ENCODE measurements at places on chromosomes 1 and 21.

DNA sequence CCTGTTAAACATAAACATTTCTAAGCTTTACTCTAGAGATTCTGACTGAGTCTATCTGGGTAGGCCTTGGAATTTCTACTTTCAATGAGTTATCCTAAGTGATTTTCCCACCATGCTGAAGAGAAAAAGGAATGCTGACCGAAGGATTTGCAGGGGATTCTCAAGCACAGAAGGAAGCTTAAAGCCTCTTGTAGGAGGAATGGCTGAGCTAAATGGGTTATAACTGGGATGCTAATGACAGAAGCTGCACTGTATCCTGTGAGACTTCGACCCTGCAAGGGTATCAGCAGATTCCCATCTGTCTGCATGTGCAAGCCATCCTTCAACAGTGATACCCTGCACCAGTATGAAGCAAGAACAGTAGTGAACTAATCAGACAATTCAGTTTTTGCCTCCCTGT, 35.4 kb downstream of the SLC35D1 start:
- DNase-seq, result no peak

- no peak for DNase-seq
Observed at GRCh38 chr1:201466492-201466891, 2.5 kb downstream of the PHLDA3 start.

DNA sequence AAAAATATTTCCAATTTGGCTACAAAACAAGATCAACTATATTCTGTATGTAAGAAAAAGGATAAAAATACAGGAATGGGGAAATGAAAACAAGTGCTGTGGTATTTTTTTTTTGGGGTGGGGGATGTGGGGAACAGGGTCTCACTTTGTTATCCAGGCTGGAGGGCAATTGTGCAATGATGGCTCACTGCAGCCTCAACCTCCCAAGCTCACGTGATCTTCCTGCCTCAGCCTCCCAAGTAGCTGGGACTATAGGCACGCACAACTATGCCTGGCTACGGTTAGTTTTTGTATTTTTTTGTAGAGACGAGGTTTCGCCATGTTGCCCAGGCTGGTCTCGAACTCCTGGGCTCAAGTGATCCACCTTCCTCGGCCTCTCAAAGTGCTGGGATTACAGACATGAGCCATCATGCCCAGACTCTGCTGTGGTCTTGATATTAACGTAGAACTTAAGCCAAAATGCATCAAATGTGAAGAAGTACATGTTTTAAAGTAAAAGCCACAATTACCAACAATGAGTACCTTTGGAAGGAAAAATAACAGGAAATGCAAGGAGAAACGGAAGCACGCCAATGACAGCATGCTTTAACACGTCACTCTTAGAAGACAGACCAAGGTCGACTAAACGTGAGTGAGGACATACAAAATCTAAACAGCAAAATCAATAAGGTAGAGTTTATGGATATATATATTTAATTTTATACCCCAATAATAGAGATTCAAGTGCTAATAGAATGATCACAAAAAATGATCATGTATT, 8.8 kb upstream of the ABCB10 start:
- DNase-seq, result no peak

- DNase-seq, result no peak
Observed at GRCh38 chr1:24286246-24287010, 32.7 kb upstream of the GRHL3 start.

DNA sequence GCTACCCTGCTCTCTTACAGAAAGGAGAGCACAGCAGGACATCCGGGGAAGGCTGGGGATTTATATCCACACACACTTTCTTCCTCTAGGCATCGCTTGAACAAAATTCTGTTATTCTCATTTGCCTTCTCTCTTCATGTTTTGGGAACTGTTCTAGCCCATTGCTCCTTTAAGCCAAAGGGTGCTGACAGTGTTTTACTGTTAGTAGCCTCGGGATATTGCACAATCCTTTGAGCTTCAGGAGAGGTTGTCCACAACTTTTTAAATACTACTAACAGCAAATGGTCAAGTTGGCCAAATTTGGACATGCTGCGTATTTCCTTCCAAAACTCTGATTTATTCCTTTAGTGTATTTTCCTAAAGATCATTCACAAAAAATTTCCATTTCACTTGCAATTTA, 579.2 kb upstream of the RGS18 start:
- DNase-seq, result no peak

DNA sequence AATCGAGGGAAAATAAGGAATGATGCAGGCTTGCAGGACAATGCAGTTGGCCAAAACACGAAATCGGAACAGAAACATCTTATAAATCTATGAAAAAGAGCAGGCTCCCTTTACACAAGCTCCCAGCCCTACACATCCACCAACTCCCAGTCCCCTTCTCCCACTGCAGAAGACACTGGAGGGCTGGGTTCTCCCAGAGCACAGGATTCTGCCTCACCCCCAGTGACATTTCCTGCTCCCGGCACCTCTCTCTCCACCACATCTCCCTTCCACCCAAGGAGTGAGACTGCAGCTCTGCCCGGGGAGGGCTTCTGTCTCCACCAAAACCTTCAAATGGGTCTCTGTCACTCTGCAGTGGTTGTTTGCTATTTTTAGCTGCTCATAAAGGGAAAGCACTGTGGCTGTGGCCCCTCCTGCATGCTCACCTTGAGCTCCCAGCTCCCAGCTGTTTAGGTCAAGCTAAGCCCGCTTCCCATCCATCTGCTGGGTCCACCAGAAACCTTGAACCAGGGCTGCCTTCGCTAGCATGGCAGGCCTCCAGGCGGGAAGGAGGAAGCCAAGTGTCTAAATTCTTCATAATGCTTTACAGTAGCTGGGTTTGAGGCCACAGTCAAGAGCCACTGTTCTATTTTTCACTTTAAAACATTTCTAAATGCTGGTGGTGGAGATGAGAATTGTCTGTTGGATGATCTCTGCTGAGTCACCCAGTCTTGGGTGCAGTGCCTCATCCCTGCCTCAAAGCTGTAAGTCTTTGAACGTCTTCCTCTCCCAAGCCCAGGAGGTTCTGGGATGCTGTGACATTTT, 3.3 kb upstream of the C2CD2 start:
- no peak for DNase-seq

- DNase-seq, result peak; percentile 27
Observed at GRCh38 chr21:42145569-42146272, 73.2 kb upstream of the ABCG1 start.

DNA sequence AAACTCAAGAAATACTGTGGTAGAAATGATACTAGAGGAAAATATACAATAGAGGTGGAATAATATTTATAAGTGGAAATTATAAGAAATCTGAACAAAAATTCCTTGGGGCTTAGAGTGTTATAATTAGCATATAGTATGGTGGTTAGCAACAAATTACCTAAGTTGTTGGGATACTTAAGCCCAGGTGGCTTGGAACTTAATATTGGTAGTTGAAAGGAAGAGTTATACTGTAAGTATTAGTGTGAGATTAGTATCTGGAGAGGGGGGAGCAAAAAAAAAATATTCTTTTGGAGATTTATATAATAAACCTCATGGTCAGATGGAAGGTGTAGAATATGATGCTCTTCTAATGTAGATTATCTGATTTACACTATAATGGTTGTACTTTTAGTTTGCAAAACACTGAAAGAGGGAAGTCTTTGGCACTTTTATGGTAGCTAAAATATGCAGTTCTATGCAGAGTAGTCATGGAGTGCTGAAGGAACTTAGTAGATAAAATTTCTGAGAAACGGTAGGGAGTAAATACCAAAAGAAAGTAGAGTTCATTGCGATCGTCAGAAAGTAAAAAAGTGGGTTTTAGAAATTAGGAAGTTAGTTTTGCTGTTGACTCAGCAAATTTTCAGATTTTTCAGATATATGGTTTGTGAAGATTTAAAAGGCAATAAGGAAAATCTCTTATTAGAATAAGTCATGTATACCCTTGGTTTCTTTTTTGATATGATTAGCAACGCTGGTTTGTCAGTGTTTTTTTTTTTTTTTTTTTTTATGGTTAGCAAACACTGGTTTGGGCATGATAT, 45.7 kb downstream of the MTF2 start:
- no peak for DNase-seq

DNA sequence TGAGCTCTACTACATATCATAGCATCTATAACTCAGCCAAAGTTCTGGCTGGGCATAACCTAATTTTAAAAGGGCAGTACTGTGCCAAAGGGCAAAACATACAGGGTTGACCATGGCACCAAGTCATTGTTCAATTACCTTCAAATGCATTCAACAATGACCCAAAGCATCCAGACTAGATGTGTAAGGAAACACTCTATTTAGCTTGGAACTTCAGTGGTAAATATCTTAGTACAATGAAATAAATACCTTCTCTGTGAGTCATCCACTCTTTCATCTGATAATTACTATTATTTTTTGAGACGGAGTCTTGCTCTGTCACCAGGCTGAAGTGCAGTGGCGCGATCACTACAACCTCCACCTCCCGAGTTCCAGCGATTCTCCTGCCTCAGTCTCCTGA, 70.0 kb downstream of the NVL start:
- no peak for DNase-seq

GRCh38 chr1:202680586-202681352, 29.5 kb downstream of the SYT2 start:
- DNase-seq, result no peak

DNA sequence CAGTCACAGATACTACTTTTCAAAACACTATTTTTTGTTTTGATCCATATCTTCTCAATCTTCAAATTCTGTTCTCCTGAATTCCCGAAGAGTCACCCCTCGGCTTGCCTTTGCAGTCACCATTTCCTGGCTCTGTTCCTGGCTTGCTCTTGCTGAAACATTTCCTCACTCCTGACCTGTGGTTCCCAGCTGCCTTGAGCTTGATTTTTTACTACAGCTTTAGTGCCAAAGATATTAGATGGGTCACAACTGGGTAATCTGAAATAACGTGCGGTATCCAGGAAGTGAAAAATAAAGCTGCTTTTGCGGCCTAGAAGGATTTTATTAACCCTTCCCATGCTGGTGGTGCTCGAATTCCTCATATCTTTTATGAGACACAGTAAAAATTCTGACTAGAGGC, 318.8 kb downstream of the PCP4 start:
- no peak for DNase-seq

- no peak for DNase-seq
Observed at GRCh38 chr1:61914823-61915482, 172.7 kb downstream of the PATJ start.

DNA sequence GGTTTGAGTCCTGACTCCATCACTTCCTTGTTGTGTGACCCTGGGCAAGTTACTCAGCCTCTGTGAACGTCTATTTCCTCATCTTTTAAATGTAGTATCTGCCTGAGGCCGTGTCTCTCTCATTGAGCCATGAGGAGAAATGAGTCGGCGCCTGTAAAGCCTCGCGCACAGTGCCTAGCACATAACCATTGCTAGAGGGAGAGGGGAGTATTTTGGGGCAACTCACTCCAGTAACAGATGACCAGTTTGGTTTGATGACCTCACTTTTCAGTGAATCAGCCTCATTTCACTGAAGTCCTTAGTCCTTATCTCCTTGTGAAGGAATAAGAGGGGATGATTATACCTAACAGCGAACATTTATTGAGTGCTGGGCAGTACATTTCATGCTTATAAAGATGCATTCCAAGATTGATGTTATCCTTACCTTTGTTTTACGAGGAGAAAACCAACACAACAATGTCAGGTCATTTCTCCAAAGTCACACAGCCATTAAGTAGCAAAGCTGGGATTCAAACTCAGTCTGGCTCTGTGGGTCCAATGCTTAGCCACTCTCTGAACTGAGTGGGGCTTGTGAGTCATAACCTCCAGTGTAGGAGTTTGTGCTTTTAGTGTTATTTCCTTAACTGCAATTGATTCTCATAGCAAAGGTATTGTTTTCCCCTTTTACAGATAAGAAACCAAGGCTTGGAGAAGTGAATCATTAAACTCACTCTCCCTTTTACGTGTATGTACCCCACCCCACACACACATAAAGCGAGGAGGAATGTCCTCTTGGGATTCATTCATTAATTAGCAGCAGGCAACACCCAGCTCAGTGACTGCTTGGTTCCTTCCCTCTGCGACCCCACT, 25.9 kb downstream of the KCNC4 start:
- DNase-seq, result peak; percentile 35

DNA sequence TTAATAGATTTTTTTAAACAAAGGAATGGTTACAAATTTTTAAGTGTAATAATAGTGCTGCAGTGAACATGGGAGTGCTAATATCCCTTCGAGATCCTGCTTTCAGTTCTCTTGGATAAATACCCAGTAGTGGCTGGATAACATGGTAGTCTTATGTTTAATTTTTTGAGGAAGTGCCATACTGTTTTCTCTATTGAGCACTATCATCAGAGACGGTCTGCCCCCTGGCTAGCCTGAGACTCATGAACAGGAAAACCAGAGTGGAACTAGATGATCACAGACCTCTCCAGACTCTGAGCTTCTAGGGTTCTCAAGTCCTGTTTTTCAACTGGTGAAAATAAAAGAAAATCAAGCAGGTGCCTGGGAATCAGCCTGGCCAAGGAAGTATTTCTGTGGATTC, 97.3 kb upstream of the MARK1 start:
- no peak for DNase-seq

DNA sequence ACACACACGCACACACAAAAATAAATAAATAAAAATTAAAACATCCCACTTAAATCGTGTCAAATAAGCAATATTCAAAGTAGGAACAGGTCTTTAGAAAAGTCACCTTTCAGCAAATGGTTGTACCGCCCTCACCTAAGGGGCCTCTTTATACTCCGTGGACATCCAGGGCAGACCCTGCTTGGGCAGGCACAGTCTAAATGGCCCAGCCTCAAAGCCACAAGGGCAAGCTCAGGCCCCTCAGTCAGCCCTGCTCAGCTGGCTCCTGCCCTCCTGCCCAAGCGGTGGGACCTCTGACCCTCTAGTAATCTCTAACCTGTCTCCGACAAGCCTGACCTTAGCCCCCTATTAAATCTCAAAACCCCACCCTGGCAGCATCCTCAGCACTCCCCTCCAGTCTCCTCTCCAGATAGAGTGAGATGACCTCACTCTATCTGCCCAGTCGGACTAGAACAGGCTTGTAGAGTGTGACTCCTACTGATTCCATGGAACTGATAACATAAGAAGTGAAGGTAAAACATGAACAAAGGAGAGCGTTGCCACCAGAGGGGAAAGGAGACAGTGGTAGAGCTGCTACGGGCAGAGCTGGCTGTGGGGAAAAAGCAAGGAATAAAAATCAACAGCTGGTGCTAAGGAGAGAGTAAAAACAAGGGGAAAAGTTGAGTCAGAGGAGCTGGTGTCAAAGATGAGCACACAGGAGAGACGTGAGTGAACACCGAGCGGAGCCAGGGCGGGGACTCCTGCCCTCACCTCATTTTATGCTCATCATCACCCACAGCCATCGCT, 36.0 kb downstream of the SIPA1L2 start:
- DNase-seq, result no peak

DNA sequence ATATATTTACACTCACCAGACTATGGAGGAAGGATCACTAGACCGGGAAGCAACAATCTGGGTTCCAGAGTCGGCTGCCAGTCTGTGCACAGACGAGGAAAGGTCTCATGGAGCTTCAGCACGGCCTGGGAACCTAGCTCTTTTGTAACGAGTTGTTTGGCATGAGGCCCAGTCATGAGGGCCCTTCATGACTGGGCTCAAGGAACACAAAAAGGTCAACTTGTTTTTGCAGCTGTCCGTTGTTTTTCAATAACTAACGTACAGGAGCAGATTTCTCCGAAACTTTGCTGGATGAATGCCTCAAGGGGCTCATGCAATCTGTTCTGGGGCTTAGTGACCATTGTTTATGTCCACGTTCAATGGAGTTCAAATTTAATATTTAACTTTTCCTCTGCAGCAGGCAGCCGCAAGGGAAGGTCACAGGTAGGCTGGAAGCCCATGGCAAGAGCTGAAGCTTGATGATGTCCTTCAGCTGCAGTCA, 5.9 kb upstream of the STUM start:
- no peak for DNase-seq
